Jurkat, Clone E6-1 (cell line): ENCODE measurements at places on chromosomes 6 and 20.

GRCh38 chr6:155483858-155484257, 28.2 kb upstream of the NOX3 start:
- DNase-seq: no peak

GRCh38 chr6:107235511-107235910, 120.2 kb upstream of the BEND3 start:
- DNase-seq: no peak

DNA sequence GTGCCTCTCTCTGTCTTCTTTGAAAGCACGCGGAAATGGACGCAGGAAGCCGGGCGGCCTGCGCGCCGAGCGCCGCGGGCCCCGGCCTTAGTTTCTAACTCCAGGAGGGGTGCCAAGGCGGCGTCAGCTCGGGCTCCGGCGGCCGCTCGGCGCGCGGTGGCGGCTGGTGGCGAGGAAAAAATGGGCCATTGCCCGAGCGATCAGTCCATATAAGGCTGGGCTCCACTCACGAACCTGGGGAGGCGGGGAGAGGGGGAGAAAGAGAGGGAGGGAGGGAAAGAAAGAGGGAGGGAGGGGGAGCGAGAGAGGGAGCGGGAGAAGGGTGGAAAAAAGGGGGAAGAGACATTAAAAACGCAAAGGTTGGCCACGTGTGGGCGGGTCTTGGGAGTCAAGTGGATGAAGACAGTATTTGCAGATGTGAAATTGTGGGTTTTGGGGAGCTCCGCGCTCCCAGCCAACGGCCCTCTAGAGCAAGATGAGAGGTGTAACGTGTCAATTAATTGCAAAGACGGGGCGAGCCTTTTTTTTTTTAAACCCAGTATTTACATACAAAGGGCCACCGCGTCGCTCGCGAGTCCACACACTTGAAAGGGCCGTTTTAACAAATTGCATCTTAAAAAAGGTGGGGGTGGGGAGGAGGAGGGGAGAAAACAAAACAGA, at the start of gene NKX2-2:
NKX2-2 (minus strand) TSS at position 184 of the 660 bp plus-strand sequence. CDS start 395 bp downstream, outside the sequence.
- DNase-seq: no peak

GRCh38 chr6:167306401-167306998, 15.4 kb downstream of the UNC93A start:
- DNase-seq: no peak

DNA sequence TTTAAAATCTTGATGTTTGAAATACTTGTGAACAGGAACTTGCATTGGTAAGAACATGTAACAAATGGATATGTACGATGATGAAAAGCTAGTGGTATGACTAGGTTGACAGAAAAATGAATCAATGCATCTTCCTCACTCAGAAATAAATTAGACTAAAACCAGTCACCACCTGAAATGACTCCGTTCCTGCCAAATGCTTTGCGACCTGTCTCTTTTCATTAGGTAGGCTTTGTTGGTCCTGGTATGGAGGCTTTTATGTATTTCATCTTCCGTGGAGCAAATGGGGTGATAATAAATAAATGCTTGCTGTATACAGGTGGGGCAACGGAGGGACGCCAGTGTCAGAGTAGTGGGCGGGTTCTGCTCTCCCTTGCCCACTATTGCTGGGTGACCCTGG, 17.1 kb upstream of the ULBP3 start:
- no peak for DNase-seq

- no peak for DNase-seq
Observed at GRCh38 chr6:138607478-138608433, 108.5 kb upstream of the NHSL1 start.

DNA sequence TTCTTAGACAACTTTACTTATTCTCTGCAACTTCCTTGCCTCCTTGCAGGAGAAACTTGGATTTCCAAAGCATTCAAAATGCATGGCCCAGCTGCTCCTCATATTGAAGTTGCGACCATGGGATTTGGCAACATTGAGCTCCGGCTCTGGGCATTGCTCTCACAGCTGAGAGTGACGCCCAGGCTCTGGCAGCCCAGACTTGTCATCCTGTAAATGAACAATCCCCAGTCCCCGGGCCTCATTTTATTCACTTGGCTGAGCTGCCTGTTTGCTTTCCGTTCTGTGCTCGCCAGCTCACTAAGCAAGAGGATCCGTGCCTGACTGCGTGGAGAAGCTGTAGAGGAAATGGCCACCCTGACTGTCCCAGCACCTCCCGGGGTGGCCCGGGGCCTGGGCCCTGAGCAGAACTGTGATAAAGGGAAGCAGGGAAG, 119.5 kb upstream of the CD93 start:
- DNase-seq: no peak

DNA sequence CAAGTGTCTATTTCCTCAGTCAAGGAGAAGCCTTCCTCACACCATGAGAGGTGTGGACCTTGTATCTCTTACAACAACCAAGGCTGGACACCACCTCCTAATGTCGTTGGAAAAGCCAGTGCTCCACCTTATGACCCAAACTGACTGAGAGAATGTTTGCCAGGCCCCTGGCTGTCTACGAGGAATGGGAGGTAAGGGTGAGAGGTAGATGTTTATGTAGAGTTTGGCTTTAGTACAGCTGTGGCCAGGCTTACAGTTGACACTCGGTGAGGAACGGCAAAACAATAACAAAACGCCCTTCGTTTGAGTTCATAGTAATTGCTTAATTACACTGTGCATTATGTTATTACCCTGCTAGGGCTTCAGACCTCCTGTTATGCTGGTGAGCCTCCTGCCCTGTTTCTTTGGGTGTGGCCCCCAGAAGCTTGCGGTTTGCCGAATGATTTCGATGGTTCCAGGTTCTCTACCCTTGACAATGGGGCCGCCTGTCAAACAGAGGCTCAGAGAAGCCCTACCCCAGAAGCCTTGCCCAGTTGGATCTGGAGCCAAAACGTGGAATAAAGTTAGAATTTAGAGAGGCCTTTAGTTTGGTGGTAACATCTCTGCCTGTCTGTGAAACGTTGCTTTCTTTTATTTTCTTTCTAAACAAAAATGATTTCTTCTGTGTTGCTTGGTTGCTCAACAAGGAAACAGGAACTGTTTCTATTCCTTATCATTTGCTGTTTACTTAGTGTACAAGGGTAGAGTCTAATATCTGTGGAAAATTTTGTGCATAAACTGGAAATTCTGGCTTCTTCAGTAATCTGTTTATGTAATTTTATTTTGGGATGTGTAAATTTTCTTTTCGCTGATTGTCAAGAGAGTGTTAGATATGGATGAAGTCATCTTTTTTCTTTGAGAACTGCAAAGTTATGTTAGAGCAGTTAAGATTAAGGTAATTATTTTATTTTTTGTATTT, 60.4 kb upstream of the FOXQ1 start:
- no peak for DNase-seq
